ENCODE measurements at places on chromosomes 2 and 18. TPM values are rescaled to one million over a fixed set of nuclear protein-coding genes. Genes with fewer than 3 reads are reported as not detected.

Gene HYCC2
- 18.1 TPM for polyA plus RNA-seq

Gene EMILIN2
- 0.12 TPM for polyA plus RNA-seq

Gene ZNF385B
- 0.30 TPM for polyA plus RNA-seq

Gene ABCB11
- not detected for polyA plus RNA-seq

Gene RAMP1
- 25.5 TPM for polyA plus RNA-seq

Gene COL4A3
- polyA plus RNA-seq, result 0.10 TPM

Gene CCDC68
- polyA plus RNA-seq, result 0.30 TPM

Gene CYP26B1
- polyA plus RNA-seq, result 0.56 TPM

Gene SP100
- polyA plus RNA-seq, result not detected

Gene ZSCAN30
- polyA plus RNA-seq, result 25.4 TPM

Gene SPP2
- polyA plus RNA-seq, result not detected

Gene FOXD4L1
- 0.82 TPM for polyA plus RNA-seq

Gene CIB4
- not detected for polyA plus RNA-seq

Gene G6PC2
- polyA plus RNA-seq, result not detected

Gene PLEKHA3
- 16.8 TPM for polyA plus RNA-seq

Gene FAP
- polyA plus RNA-seq, result 0.16 TPM

Gene NMS
- not detected for polyA plus RNA-seq

Gene SERPINB4
- polyA plus RNA-seq, result not detected

Gene DSG1
- polyA plus RNA-seq, result not detected

Gene PTPRN
- 82.1 TPM for polyA plus RNA-seq

Gene HOXD10
- polyA plus RNA-seq, result not detected

Gene PDE1A
- 1.6 TPM for polyA plus RNA-seq

Gene MC5R
- not detected for polyA plus RNA-seq

Gene BMP10
- polyA plus RNA-seq, result not detected

Gene MIB1
- 68.3 TPM for polyA plus RNA-seq

Gene GULP1
- polyA plus RNA-seq, result 4.9 TPM

Gene CD8B2
- not detected for polyA plus RNA-seq

Gene CD207
- not detected for polyA plus RNA-seq

Gene MAL
- not detected for polyA plus RNA-seq

Gene LYPD1
- polyA plus RNA-seq, result 104 TPM

Gene COL6A3
- 0.06 TPM for polyA plus RNA-seq

Measured in neural cell (in vitro differentiated cells).